WERI-Rb-1 (cell line): ENCODE measurements at places on chromosomes 6 and 20.

GRCh38 chr6:83169511-83169910 is 23.6 kb downstream of the PGM3 start:
- peak; percentile 34 for DNase-seq

- DNase-seq, result no peak
These were observed 71.7 kb upstream of the GTSF1L start for GRCh38 chr20:43798291-43799149.

- no peak for DNase-seq
These were observed 93.7 kb downstream of the TULP4 start for GRCh38 chr6:158405933-158406332.

DNA sequence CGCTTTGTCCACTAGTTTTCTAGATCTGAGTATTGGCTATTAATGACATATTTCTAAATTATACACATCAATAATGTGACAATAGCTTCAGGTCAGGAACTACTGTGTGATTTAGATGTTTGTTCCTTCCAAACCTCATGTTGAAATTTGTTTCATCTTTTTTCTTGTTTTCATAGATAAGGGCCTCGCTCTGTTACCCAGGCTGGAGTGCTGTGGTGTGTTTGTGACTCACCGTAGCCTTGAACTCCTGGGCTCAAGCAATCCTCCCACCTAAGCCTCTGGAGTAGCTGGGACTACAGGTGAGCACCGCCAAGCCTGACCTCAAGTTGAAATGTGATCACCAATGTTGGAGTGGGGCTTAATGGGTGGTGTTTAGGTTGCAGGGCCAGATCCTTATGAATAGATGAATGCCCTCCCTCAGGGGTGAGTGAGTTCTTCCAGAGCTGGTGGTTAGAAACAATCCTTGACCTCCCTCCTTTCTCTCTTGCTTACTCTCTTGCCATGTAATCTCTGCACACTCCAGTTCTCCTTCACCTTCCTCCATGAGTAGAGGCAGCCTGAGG is 5.9 kb upstream of the NQO2 start:
- DNase-seq, result no peak

DNA sequence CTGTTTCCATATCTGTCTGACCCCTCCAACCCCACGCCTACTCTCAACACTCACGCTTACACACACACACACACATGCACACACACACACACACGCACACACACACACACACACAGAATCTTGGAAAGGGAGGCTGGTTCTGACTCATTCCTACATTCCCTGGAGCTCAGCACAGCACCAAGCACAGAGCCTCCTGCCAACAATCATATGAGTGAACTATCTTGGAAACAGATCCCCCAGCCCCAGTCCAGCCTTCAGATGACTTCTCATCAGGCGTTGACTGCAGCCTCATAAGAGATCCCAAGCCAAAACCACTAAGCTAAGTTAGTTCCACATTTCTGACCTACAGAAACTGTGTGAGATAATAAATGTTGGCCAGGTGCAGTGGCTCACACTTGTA is 14.1 kb upstream of the HCK start:
- no peak for DNase-seq

DNA sequence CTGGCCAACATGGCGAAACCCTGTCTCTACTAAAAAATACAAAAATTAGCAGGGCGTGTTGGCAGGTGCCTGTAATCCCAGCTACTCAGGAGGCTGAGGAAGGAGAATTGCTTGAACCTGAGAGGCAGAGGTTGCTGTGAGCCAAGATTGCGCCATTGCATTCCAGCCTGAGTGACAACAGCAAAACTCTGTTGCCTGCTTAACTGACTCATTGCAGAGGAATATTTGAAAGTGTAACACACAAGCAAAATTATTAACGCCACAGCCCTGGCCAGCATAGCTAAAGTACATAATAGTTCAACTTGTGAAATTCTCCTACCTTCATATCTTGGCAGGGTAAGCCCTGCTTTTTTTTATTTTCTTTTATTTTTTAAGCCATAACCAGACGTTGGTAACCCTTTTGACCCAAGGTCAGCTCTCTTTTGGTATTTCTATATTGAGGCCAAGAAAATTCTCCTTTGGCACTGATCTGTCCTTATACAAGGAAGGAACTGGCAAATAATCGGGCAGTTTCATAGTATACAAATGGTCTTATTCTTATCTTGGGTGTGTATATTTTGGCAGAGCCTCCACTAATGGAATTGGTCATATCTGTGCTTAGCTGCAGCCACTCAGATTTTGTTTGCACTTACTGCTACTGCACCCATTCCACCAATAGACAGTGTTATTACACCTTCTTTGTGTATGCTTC is 4.0 kb upstream of the ADGRF5 start:
- no peak for DNase-seq

DNA sequence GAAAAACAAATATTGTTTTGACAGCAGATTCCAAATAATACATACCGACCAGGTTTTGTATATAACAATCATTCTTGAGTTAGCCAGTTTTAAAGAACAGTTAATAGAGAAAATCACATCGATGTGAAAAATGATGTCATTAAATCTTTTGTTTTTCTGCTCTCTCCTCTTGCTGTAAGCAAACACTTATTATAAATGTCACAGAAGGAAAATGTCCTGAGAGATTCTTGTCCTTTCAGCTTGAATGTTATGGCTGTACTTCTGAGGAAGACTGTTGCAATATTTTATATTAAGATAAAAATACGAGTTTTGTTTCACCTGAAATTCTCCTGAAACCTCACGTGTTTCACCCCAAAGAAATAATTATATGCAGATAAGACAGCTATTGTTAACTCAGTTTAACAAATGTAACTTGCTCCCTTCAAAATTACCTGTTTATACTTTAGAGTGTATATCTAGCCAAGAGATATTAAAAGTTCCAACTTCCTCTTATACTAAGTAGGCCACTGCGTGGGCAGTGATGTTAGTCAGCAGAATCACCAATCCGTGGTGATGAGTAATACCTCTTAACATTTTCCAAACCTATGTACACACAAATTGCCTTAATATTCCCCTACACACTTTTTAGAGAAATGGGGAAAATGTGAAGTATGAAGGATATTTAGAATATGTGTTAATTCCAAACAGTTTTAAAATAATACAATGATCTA is 1111.4 kb upstream of the CITED2 start:
- DNase-seq, result no peak

DNA sequence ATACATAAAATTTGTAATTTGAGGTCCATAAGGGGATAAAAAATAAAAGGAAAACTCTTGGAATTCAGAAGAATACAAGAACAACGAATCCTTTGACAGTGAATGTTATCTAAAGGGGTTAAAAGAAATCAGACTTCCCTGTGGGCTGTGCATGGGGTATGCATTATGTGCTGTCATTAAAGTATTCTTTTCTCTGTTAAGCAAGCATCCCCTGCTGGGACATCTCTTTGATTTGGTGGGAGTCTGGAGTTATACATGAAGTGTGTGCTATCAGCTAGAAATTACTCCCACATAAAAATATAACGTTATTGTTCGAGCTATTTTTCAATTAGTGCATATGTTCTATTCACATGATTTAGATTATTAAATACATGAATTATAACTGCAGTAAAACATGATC is 195.2 kb downstream of the CENPW start:
- DNase-seq, result no peak

DNA sequence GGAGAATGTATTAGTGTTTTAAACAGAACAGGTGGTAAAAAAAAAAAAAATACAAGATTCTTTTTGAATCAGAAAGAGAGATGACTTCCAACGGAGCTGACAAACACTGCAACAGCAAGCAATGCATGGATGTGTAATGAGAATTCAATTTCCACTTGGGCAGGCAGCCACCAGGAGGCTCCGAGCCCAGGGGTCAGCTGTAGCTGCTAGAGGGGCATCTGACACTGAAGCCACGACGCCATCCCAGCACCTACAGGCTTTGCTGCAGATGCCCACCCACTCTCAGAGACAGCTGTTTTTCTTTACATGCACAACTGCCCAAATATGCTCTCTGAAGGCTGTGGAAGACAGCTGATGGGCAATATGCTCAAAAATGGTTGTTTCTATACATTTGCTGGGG is 75.4 kb downstream of the ELOVL5 start:
- no peak for DNase-seq

GRCh38 chr20:49938173-49939163 is 2.3 kb downstream of the RNF114 start:
- peak; percentile 44 for DNase-seq

- no peak for DNase-seq
These were observed 54.9 kb downstream of the CSE1L start for GRCh38 chr20:49100972-49101371.

DNA sequence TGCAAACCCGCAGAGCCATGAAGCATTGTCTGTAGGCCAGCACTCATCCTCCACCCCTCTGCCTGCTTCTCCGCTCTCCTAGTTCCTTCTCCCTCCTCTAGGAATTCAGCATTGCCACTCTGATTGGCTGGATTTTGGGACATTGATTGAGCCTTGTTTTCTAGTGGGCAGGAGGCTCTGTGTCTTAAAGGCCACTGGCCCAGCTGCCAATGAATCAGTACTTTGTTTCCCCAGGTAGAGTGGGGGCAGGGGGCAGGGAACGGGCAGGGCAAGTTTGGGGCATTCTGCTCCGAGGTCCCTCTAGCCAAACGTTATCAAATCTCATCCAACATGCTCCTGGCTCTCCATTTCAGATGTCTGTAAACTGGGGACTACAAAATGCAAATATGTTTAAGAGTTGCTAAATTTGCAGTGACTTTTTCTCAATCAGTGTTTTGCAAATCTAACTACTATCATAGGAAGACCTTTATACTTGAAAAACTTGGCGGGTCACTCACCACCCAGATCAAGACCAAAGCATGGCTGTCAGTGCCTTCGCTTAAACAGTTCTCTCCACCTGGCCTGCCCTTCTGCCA is 10.4 kb upstream of the BPI start:
- DNase-seq, result no peak

DNA sequence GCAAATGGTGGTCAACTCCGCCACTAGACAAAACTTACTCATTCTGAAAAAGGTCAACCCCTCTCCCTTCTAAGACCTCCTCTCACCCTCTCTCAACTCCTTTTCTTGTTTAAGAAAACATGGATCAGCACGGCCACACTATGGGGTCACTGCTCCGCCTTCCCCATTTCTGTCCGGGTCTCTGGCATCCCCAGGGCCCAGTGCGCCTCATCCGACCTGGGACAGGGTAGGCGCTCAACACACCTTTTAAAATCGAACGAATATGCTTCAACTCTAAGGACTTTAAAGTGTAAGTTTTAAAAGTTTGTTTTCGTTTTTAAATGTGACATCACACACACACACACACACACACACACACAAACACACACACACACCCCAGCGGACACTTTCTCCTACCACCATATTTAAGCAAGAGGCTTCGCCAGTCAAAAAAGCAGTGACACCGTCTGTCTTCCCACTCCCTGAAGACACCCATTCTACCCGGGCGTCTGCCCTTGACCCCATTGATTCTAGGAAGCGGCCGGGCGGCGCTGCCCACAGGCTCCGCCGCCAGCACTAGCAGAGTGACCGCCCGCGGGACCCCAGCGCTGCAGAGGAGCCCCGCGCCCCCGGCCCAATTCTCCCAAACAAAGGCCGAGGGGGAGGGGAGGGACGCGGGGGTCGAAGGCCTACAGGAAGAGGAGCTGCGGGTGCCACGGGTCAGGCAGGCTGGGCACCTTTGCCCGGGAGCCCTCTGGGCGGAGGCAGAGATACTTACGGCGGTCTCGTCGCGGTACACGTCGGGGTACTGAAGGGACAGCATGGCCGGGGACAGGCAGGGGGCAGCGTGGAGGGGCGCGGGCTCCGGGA is 568 bp downstream of the PREP start:
- no peak for DNase-seq

- DNase-seq, result no peak
These were observed 69.0 kb downstream of the NCOA7 start for GRCh38 chr6:125859727-125860126.

DNA sequence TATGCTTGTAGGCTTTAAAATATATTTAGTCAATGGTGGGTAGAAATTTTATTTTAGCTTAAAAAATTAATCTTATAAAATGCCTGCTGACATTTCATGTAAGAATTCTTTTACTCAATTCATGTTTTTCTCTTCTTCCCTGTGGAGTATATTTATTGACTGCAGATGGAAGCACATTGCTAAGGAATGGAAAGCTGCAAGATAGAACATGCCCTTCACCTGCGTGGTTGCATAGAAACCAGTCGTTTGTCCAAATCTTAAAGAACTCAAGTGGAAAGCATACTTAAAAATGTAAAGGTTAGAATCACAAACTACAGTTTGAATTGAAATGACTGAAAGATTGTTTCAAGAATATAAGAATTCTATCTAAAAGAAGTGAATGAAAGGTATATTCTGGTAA is 30.7 kb downstream of the C6orf163 start:
- DNase-seq, result no peak

DNA sequence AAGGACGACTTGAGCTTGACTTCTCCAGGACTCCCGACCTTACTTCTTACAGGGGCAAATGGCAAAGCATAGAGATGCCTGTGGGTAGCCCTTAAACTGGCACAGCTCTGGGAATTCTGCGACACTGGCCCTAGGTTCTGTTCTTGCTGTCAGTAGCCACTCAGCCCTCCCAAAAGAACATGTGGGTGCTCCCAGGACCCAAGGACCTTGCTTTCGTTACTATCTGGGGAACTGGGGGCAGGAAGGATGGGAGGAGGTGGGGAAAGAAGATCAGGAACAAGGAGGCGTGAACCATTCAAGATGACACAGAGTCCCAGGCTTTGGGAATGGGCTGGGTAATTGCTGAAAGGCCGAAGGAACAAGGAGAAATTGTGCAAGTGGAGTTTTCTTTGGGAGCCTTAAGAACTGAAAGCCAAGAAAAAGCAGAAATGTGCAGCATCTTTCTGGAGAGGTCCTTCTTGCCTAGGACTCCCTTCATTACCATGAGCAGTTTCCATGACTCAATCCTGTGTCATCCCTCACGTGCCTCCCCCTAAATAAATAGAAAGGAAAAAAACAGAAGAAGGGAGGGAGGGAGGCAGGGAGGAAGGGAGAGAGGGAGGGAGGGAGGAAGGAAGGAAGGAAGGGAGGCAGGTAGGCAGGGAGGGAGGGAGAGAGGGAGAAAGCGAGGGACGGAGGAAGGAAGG is 284.6 kb upstream of the FOXQ1 start:
- DNase-seq, result no peak

GRCh38 chr6:169216830-169217229 is 36.8 kb downstream of the THBS2 start:
- no peak for DNase-seq

- no peak for DNase-seq
These were observed 642.5 kb upstream of the MMS22L start for GRCh38 chr6:97925504-97925903.

DNA sequence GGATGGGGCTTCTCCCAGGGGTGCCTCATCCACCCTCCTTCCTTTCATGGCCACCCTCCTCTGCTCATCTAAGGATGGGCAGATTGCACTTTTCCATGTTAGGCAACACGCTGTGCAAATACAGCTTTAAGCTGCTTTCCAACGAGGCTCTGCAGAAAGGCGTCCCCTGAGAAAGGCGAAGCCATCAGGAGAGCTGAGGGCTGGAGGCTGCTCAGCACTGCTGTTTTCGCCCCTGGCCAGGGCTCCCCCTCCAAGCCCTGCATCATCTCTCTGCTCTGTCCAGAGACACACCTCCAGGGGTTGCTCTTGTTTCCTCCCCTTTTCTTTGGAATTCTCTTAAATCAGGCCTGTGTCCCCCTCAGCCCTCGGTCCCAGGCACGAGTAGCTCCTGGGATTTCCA is 526.1 kb downstream of the CDH26 start:
- DNase-seq, result no peak

- peak; percentile 92 for DNase-seq
These were observed 27.8 kb downstream of the RNF8 start for GRCh38 chr6:37381579-37381978.

- DNase-seq, result no peak
These were observed 97.3 kb downstream of the RPP40 start for GRCh38 chr6:4906293-4907276.
